Adrenal gland (tissue), 19 donors: ENCODE measurements at places on chromosomes 16 and 17.

- H3K27ac ChIP-seq = peak overlapping the region; percentile 88
- H3K4me3 ChIP-seq = no peak overlapping the region
- H3K4me1 ChIP-seq = peaks cover 29% of the 10 kb centered on the region
- H3K36me3 ChIP-seq = no peaks in the 10 kb centered on the region
- no peaks in the 10 kb centered on the region for H3K27me3 ChIP-seq
These were observed 650 bp downstream of the EPN3 start for GRCh38 chr17:50533185-50533584.

- no peak overlapping the region for H3K4me3 ChIP-seq
- no peaks in the 10 kb centered on the region for H3K36me3 ChIP-seq
- no peak for DNase-seq
- H3K4me1 ChIP-seq = no peaks in the 10 kb centered on the region
- H3K27me3 ChIP-seq = no peaks in the 10 kb centered on the region
These were observed 323.2 kb upstream of the CDH5 start for GRCh38 chr16:66043326-66043725.

DNA sequence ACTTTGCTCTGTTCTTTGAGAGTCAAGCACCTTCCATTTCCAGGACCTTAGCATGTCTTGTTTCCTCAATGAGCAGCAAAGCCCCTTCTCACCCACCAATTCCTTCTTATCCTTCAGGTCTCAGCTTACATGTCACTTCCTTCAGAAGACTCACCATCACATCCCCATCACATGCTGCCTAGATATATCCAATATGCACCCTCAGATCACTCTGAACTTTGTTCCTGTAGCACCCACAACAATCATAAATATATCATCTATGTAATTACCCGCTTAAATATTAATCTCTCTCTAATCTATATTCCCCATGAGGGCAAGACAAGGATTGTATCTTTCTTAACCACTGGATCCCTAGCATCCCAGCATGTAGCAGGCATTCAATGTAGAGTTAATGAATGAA lies 30.4 kb downstream of the KANSL1 start:
- H3K4me3 ChIP-seq = no peak overlapping the region
- H3K36me3 ChIP-seq = no peaks in the 10 kb centered on the region
- DNase-seq = no peak
- peaks cover 39% of the 10 kb centered on the region for H3K4me1 ChIP-seq

DNA sequence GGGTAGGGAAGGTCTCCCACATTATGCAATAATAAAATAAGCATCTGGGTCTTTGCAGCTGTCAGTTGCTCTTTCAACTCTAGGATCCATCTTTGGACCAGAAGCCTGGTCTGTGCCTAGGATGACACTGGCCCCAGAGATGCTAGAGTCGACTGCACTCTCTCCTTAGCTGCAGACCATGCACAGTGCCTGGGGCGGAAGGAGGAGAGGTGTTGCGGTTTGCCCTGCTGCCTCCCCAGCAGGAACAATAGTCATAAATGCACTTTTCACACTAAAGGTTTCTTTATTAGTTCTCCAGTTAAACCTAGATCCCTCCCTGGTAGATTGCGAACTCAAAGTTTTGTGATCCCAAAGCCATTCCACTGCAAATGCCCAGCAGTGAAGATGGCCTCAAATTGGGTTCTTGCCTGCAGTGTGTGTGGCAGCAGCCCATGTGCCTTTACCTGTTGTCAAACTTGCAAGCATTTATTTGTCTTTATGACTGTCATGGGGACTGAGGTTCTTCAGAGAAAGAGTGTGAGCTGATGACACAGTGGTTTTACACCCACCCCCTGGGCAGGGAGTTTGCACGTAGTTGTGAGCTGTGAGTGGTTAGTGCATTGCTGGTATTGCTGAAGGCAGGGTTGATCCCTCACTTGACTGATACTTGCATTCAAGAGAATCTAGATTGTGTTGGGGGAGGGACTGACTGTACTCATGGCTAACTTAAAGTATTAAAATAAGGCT lies 10.3 kb downstream of the ATXN1L start:
- peak; percentile 41 for DNase-seq
- H3K27me3 ChIP-seq = no peaks in the 10 kb centered on the region
- H3K36me3 ChIP-seq = peaks cover 41% of the 10 kb centered on the region
- no peak overlapping the region for H3K27ac ChIP-seq
- no peak overlapping the region for H3K4me3 ChIP-seq

DNA sequence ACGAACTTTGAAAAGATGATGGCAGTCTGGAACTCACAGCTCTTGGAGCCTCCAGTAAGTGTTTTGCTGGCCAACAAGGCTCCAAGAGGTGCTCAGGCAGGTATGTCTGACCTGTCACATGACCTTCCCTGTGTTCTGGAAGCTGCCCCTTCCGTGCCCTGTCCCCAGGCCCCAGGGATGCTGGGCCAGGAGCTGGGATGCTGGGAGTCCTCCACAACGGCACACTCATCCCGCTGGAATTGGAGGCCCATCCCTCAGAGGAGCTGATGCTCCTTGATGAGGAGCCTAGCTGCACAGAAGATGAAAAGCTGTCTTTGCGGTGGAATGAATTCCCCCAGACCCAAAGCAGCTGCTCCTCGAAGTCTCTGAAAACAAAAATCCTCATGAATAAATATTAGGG lies 47.8 kb downstream of the HOXB1 start:
- no peaks in the 10 kb centered on the region for H3K27me3 ChIP-seq
- no peak overlapping the region for H3K27ac ChIP-seq
- no peaks in the 10 kb centered on the region for H3K4me1 ChIP-seq
- no peak for DNase-seq
- H3K4me3 ChIP-seq = no peak overlapping the region
